Astrocyte (in vitro differentiated cells and primary cell): ENCODE measurements at places on chromosomes 4 and X. TPM values are rescaled to one million over a fixed set of nuclear protein-coding genes. Genes with fewer than 3 reads are reported as not detected.
A peak's percentile ranks its signal among the peaks of the same experiment; 100 is the strongest.

GRCh38 chr4:7171191-7171900 lies 21.0 kb upstream of the SORCS2 start:
- no peak for DNase-seq

DNA sequence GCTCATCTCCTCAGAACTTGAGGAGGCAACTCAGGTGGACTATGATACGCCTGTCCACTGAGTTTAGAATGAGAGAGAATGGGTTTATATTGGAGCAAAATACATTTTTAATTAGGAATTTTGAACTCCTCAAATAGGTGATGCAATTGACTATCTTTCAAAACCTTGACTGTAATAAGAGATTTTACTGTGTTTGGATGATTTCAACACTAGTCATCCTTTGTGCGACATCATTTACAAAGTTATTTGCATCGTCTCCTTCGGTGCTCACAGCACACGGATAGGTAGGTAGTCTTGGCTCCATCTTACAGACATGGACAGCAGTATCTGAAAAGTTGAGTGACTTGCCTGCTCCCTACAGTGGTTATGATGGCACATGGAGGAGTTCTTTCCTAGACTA lies 67.0 kb downstream of the AASDH start:
- peak; percentile 57 for DNase-seq

DNA sequence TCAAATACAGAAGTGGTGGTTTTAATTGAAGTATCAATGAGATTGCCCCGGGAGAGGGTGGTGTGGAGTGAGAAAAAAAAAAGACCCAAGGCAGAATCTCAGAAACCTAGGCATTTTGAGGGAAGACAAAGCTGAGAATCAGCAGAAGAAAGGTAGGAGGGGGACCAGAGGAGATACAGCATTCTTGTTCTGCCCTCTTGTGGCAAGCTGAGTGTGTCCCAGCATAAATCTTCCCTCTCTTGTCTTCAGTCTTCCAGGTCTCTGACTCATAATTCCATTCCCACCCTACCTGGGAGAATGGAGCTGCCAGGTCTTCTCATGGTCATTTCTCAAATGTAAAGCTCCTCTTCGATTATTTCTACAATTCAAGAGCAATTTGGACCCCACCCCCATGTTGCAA lies 32.7 kb upstream of the MAGED1 start:
- peak; percentile 40 for DNase-seq

DNA sequence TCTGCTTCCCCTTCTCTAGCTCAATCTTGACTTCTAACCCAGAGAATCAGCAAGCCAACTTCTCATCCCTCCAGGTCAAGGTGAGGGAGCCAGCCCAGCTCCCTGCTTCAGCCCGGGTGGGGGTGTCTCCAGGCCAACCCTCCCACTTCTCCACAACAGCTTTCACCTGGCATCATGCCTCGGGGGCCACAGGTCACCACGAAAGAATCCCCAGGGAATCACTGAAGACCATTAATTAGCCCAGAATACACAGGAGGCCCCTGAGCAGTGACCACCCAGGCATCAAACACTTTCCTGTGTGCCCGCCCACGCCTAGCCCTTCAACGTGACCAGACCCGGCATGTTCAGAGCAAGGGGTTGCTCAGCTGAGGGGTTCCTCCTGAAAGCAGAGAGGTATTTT lies 646.7 kb downstream of the BCOR start:
- no peak for DNase-seq

- no peak for DNase-seq
Measured at GRCh38 chr4:8705161-8706145, 112.9 kb downstream of the CPZ start.

The SOD3 gene
- 8.6 and 12.0 TPM in 2 replicates for total RNA-seq

DNA sequence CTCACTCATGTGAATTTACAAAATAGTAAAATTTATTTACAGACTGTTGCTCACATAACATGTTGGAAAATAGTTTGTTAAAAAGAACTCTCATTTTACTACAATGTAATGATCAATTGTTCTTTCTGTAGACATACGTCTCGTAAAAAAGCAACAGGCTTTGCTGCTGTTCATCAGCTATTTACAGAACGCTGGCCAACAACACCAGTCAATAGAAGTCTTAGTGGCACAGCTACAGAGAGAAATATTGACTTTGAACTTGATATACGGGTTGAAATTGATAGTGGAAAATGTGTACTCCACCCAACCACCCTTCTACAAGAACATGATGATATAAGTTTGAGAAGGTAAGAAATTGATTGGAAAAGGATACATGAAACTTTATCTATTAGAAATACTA lies 47.6 kb upstream of the ADAD1 start:
- DNase-seq: no peak

The NAP1L3 gene
- 10.8 and 11.3 TPM in 2 replicates for total RNA-seq

- peak; percentile 66 for DNase-seq
Measured at GRCh38 chr4:89661173-89661899, 175.6 kb downstream of the SNCA start.

The FHDC1 gene
- total RNA-seq: 1.5 and 1.7 TPM in 2 replicates

DNA sequence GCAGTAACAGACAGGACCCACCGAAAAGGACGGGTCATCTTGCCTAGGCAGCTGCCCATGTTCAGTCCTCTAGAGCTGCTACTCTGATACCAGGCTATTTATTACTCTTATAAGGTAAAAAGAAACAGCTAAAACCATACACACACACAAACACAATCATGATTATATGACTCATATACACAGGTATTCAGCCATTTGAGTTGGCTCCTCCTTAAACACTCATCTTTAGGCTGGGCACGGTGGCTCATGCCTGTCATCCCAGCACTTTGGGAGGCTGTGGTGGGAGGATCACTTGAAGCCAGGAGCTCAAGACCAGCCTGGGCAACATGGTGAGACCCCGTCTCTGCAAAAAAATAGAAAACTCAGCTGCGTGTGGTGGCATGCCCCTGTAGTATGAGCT lies 76.6 kb downstream of the F11 start:
- no peak for DNase-seq

DNA sequence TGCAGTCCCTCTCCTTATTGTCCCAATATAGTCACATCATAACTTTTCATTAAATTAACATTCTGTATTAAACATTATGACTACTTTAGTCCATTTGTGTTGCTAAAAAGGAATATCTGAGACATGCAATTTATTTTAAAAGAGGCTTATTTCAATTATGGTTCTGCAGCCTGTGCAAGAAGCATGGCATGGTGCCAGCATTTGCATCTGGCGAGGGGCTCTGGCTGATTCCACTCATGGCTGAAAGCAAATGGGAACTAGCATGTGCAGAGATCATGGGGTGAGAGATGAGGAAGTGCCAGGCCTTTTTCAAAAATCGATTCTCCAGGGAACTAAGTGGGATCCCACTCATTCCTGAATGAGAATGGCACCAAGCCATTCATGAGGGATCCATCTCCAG lies 476.3 kb upstream of the RPS6KA3 start:
- DNase-seq: no peak

The PHOX2B gene
- total RNA-seq: not detected in 2 replicates

DNA sequence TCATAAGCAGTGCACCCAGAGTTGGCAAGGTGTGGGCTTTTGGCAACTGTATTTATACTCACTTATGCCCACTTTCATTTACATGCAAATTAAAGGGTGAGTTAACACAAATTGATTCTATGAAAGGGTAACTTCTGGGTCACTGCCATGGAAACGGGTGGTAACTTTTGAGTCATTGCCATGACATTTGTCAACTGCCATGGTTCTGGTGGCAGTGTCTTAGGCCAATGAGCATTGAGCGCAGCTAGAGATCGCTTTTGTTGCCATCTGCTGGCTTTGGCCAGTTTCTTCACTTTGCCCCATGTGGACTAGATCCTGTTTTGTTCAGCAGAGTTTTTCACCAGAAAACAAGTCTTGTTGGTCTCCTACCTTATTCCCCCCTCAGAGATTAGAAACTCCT lies 170.8 kb upstream of the NUDT6 start:
- no peak for DNase-seq

The TLR1 gene
- total RNA-seq: 0.54 and 0.70 TPM in 2 replicates

GRCh38 chr4:14333616-14334015 lies 668.7 kb upstream of the CPEB2 start:
- DNase-seq: no peak

DNA sequence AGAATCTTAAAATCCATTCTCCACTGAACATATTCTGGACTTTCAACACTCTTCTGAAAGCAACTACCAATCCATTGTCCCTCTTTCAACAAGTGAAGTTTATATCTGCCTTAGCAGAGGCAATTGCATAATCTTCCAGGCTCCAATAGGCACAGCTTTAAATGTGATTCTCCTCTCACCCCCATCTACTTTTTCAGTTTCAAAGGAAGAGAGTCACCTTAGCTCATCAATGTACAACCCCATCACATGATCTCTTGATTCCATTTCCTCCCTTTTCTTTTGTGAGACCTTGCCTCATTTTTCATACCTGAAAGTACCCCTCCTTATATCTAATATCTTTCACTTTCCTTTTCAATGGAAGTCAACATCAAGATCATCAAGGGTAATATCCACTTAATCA lies 921.7 kb upstream of the EPHA5 start:
- DNase-seq: no peak

- no peak for DNase-seq
Measured at GRCh38 chr4:108148316-108148715, 20.4 kb downstream of the LEF1 start.

The RAB9B gene
- total RNA-seq: 1.7 and 2.2 TPM in 2 replicates

DNA sequence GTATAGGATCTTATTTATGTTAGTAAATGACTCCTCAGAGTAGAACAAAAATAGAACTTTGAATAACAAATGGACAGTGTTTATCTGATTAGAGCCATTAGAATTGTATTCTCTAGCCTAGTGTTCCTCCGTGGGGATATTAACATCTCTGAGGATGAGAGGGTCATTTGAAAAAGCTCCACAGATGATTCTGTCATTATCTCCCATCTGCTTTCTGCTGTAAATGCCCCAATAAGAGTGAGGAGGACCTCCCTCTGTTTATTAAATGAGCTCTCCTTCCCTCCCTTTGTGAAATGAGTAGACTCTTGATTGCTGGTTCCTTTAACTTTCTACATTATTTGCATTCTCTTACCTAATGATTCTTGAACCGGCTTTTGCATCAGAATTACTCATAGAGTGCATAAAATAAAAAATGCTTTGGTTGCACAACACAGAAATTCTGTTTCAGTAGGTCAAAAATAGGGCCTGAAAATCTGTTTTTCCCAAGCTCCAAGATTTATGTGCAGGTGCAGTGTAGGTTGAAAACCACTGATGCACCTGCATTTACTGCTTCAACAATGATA lies 18.0 kb downstream of the GC start:
- DNase-seq: no peak

The FAM9C gene
- 0.16 TPM in 1 of 2 replicates, not detected in the other for total RNA-seq

The USP11 gene
- total RNA-seq: 75.7 and 80.8 TPM in 2 replicates

The ALPK1 gene
- total RNA-seq: 0.94 and 1.4 TPM in 2 replicates

DNA sequence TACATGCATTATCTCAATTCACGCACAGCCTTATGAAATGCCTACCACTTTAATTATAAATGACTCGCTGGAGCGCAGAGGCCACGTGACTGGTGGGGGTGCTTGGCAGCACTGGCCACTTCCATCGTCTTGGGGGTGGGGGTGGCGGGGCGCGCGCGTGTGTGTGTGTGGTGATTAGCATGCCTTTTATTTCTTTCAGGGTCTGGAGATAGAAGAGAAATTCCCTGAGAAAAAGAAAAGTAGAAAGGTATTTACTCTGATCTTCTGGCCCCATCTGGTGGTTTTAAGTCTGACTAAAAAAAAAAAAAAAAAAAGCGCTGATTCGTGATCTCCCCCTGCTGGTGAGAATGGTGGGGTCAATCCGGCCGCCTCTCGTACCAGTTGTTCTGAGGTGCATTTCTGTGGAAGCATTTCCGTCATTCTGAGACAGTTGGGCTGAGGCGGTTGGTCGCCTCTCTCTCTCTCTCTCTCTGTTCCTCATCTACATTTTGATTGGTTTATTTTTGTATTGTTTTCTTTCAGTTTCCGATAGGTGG lies at the start of gene CCNB3:
CCNB3 (plus strand) TSS at position 402 of the 536 bp plus-strand sequence. CDS start 80,399 bp downstream, outside the sequence.
- DNase-seq: peak; percentile 59

- no peak for DNase-seq
Measured at GRCh38 chrX:69022430-69022829, 142.8 kb downstream of the PJA1 start.

DNA sequence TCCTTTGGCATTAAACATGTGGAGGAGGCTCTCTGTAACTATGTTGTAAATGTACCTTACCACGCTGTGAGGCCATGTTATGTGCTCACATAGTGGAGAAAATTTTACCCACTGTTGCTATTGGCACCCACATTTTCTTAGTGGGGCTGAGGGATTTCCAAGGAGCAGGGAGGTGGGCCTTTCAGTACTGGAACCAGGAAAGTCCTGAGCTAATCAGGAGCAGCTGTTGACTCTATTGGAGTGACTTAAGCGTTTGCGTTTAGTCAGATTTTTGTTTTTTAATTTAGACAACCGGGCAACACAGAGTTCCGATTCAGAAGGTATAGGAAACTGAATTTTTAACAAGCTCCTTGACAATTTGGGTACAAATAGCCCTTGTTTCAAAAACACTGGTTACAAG lies 30.7 kb upstream of the WDR17 start:
- peak; percentile 13 for DNase-seq

DNA sequence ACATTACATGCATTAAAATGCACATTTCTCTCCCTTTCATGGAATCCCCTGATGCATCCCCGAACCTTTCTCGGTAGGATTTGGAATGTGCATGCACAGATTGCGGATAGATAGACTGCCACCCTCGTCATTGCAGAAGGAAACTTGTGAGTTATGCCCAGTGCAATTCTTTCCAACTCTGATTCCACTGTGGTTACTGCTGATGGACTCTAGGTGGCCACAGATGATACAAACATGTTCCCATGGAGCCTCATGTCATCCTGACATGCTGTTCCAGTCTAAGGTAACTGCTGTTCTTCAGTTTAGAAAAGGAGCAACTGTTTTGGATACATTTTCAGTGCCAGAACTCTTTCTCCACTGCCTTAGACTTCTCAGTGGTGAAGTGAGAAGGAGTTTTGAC lies 9.1 kb upstream of the VCX3B start:
- no peak for DNase-seq
